ENCODE measurements at places on chromosomes 4 and X.

DNA sequence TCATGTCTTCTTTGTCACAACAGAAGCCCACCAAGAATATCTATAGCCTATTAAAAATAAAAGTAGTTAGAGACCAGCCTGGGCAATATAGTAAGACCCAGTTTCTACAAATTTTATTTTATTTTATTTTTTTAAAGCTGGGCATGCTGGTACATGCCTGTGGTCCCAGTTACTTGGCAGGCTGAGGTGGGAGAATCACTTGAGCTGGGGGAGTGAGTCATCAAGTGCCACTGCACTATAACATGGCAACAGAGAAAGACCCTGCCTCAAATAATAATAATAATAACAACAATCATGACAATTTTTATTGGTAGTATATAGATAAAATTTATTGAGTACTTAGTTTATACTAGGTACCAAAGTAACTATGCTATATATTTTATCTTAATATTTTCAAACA lies 93.0 kb upstream of the NPFFR2 start:
- DNase-seq = no peak

DNA sequence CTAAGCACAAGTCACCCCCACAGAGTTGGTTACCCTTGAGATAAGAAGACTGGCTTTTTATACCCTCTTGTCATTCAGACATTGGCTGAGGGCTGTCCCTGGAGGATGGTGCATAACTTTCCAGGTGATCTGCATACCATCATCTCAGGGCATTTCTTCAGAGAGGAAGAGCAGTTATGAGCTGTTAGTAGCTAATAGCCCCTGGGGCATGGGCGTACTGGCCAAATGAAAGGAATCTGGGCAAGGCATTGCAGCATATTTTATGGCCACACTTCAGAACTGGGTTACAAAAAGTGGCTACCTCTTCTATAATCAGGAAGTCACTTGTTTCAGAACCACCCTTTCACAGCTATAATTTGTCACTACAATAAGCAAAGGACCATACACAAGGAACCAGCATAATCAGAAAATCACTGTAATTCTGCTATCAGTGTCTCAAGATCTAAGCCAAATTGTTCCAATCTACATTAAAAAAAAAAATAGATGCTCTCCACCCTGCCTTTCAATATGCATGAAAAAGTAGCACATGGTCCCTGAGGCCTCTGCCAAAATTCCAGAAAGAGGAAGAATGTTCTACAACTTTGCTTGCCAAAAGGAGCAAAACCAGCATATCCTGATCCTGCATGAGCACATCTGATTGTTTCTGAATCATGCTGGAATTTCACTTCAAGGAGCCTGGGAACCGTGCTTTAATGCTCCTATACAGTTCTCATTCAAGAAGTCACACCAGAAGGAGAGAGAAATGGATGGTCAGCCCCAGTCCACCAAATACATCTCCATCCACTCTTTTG lies 92.0 kb downstream of the TMEM144 start:
- no peak for DNase-seq

DNA sequence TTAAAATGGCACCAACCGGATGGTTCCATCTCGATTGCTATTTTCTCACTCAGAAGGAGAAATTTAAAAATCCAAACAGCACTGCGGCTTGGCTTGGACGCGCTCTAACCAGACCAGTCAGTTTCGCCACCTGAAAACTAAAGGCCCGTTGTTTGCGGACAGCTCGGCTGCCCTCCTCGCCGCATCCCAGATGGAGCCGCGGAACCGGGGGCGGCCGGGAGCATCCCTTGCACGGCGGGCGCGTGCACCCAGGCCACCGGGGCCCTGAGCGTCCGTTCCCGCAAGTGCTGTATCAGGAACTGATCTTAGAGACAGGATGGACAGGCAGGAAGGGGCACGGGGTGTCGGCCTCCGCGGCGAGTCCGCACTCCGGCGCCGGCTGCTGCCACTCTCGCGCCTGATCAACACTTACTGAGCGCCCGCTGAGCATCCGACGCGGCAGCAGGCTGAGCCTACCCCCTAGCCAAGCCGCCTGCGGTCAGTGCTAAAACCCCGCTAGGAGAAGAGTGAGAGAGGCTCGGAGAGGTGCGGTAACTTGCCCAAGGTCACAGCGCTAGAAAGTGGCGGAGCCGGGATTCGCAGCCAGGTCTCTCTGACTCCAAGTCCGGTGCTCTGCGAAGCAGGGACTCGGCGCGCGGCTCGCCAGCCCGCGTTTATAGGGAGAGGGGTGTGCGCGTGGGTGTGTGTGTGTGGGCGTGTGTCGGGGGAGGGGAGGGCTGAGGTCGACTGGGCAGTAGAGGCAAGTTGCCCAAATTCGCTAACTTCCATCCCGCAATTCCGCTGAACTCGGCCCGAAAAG lies at the start of gene CITED1:
CITED1 (minus strand) TSS at position 629 of the 799 bp plus-strand sequence. CDS start 3,045 bp downstream, outside the sequence.
- DNase-seq = peak; percentile 76

DNA sequence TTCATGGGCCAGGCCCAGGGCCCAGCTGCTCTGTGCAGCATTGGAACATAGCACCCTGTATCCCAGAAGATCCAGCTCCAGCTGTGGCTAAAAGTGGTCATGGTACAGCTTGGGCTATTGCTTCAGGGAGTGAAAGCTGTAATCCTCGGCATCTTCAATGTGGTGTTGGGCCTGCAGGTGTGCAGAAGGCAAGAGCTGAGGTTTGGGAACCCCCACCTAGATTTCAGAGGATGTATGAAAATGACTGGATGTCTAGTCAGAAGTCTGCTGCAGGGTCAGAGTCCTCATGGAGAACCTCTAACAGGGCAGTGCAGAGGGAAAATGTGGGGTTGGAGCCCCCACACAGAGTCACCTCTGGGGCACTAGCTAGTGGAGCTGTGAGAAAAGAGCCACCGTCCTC lies 341.7 kb downstream of the PPP3CA start:
- no peak for DNase-seq

GRCh38 chr4:149910604-149911350 lies 95.1 kb upstream of the IQCM start:
- no peak for DNase-seq

DNA sequence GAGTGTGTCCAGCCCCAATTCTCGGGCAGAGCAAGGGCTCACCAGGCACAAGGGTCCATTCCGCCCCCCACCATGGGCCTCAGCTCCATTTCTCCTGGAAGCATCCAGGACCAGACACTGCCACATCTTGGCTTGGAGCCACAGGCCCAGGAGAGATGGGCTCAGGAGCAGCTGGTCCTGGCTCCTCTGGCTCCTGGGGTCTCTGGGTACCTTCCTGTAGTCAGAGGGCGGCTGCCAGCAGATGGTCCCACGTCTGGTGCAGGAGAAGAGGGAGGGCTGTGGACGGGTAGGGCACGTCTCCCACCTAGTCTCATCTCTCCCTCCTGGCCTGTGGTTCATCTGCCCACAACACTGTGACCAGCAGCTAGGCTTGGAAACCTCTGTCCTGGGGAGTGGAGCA lies 8.0 kb downstream of the ATP2B3 start:
- no peak for DNase-seq

DNA sequence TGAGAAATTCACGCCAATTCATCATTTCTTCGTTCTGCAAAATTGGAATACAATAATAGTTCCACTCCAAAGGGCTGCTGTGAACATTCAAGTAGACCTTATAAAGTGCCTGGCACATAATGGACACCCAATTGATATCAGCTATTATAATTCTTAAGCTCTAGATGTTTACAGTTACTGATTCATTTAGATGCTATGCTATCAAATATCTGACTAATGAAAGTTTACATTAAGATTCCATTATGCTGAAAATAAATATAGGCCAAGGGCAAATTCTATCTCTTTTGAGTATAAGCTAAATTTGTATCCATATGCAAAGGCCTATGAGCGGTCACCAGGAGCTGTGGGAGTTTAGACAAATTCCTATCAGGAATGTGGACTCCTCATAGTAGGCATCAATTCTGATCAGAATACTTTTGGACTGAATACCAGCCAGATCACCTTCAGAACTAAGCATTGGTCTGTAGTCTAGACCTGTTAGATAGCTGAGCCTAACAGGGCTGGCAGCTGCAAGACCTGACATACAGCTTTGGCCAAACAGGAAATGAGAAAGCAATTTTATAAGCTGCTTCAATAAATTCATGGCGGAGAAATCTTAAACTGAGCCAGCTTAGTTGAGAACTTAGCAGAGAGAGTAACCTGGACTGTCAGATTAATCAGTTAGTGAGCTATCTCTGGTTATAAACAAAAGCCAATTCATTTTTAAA lies 384.3 kb upstream of the ACTRT1 start:
- DNase-seq = no peak

- no peak for DNase-seq
Observed at GRCh38 chr4:101135371-101136010, 211.8 kb downstream of the PPP3CA start.

- peak; percentile 62 for DNase-seq
Observed at GRCh38 chrX:153726286-153727122, 1.8 kb downstream of the ABCD1 start.

- no peak for DNase-seq
Observed at GRCh38 chr4:7830747-7831146, 108.9 kb downstream of the AFAP1 start.

DNA sequence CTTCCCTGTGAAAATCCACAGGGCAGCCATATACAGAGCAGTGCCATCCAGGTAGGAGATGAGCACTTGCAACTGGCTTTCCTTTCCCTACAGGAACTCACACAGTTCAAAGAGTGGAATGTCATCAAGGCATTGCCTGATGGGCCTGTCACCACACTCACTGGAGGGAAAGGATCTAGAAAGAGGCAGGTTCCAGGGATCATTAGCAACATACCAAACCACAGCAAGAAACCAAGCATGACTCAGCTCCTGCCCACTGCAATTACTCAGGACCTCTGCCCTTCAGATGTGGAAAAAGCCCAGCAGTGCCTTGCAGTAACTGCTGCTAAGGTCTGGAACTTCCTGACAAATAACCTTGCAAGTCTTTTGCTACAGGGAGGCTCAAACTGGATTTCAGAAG lies 101.2 kb downstream of the ZNF674 start:
- DNase-seq = no peak

- DNase-seq = no peak
Observed at GRCh38 chr4:8084712-8085490, 73.7 kb downstream of the ABLIM2 start.

DNA sequence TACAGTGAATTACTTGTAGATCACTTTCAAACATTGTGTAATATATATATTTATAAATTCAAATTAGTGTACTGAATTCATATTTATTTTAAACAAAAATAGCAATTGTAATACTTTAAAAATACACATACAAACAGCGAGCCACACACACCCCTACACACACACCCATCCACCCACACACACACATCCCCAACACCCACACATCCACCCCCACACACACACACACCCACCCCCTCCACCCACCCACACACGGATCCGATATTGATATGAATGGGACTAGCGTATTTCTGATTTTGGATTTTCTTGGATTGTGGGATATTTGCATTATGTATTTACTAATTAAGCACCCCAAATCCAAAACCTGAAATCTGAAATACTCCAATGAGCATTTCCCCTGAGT lies 451.2 kb downstream of the PCDH7 start:
- DNase-seq = no peak

DNA sequence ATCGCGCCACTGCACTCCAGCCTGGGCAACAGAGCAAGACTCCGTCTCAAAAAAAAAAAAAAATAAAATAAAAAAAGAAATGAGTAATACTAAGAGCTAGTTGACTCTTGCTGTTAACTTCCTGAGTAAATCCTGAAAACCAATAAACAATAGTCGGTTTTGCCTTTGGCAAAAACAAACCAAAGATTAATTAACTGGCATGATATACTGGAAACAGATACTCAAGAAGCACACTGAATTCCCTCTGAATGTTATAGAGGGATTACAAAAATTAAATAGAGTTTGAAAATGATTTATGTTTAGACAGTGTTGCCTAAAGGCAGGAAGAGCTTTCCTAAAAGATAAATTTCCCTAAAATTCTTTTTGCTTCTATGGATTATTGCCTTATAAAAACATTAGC lies 1702.3 kb downstream of the STIM2 start:
- DNase-seq = no peak

DNA sequence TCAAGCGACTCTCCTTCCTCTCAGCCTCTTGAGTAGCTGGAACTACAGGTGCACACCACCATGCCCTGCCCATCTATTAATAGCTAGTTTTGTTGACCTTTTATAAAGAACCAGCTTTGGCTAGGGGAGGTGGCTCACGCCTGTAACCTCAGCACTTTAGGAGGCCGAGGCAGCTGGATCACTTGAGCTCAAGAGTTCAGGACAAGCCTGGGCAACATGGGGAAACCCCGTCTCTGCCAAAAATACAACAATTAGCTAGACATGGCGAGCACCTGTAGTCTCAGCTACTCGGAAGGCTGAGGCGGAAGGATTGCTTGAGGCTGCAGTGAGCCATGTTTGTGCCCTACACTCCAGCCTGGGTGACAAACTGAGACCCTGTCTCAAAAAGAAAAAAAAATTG lies 2.7 kb downstream of the TKTL1 start:
- no peak for DNase-seq

GRCh38 chrX:19739683-19740082 lies 147.7 kb downstream of the SH3KBP1 start:
- DNase-seq = peak; percentile 38

- peak; percentile 44 for DNase-seq
Observed at GRCh38 chr4:186104890-186105646, 564 bp downstream of the FAM149A start.

DNA sequence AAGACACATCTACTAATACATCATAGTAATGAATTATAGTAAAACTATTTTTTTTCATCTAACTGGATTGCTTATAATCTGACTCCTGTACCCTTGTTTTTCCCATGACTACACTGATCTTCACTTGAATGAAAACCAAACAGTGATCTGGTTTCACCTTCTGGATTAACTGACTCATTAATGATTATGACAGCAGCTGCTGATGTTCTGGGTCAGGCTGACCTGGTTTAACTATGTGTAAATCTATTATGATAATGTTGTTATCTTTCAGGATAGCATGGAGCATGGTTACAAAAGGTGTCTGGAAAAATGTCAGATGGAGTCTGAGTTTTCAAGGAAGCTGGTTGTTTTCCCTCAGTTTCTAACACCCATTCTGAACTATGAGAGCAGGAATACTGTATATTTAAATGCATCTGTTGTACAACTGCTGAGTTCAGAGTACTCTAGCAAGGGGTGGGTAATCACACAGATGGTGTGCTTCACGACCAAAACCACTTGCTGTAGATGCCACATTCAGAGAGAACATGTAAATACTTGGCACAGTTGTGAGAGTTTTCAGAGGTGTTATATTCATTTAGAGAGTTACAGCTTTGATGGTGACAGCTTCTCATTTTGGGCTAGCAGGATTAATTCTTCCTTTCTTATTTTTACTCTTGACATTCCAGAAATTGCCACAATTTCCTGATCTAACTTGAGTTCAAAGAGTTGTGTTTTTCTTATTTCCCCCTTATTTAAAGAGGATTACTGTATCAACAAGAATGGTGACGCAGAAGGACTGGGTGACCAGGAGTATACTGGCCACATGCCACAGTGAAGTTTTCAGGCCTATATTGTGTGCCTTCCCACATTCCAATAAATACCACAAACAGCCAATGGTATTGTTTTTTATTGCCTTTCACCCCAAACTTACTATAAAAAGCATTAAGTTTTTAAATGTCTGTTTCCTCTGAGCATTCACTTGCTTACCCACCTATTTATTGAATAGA lies 249.7 kb upstream of the TET2 start:
- DNase-seq = no peak

- DNase-seq = peak; percentile 62
Observed at GRCh38 chr4:112604589-112604988, 32.1 kb downstream of the ZGRF1 start.

GRCh38 chr4:83329521-83330110 lies 5.0 kb downstream of the HPSE start:
- DNase-seq = no peak
